ENCODE measurements at places on chromosomes 11 and 22. TPM values are rescaled to one million over a fixed set of nuclear protein-coding genes. Genes with fewer than 3 reads are reported as not detected.

- DNase-seq: no peak
Measured at GRCh38 chr11:1774886-1775285, 11.2 kb upstream of the CTSD start.

DNA sequence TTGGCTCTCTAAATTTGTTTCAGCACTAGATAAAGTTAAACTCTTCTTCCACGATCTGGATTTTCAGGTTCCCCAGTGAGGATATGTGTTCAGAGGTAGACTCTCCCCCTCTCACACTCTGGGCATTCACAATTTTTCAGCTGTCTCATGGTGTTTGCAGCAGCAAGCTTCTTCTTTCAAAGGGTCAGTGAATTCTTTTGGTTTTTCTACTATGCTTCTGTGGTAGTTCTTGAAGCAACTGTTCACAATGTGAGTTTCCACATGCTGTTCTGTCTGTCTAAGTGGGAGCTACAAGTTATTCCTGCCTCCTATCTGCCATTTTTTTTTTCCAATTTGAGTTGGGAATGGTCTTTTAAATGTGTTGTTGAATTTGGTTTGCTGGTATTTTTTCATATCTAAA, 25.4 kb downstream of the CNTF start:
- DNase-seq: no peak

DNA sequence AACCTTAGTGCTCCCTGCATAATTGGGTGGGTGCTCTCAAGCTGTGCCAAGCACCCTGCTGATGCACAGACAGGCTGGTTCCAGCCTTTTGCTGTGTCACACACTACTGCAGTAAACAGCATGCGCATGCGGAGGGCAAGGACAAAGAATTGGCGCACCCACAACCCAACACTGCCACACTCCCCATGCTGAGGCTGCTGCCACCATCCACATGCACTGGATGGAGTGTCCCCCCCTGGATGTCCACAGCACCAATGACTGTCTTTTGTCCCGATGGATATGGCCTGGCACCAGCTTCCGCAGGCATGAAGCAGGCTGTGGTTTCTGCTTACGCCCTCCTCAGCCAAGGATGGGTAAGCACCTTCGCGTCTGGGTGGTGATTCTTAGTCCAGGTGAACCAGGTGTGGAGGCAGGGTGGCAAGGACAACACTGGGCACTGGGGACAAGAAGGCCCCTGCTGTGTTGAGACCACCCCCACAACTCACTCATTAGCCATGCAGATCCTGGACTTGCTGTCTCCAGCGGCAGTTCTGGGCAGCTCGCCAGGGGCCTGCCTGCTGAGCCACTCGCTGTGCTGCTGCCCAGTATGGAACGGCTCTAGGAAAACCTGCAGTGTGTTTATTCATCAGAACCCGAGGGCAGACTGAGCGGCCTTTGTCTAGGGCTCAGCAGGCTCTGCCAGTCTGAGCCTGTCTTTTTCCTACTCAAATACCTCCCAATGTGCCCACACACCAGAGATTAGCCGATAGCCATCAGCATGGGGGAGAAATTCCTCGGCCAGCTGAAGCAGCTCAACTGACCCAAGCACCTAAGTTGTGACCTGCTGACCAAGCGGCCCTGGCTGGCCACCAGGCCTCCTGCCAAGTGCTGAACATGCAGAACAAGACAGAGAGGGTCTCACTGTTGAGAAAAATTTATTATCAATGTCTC, 8.2 kb upstream of the NAP1L4 start:
- peak; percentile 69 for DNase-seq

USP2 gene
- 3.0 TPM for total RNA-seq

PEX26 gene
- 35.5 TPM for total RNA-seq

CSNK1E gene
- total RNA-seq: 115 TPM

- no peak for DNase-seq
Measured at GRCh38 chr11:69272055-69272454, 21.9 kb upstream of the MYEOV start.

CACNA1I gene
- 0.32 TPM for total RNA-seq

DNA sequence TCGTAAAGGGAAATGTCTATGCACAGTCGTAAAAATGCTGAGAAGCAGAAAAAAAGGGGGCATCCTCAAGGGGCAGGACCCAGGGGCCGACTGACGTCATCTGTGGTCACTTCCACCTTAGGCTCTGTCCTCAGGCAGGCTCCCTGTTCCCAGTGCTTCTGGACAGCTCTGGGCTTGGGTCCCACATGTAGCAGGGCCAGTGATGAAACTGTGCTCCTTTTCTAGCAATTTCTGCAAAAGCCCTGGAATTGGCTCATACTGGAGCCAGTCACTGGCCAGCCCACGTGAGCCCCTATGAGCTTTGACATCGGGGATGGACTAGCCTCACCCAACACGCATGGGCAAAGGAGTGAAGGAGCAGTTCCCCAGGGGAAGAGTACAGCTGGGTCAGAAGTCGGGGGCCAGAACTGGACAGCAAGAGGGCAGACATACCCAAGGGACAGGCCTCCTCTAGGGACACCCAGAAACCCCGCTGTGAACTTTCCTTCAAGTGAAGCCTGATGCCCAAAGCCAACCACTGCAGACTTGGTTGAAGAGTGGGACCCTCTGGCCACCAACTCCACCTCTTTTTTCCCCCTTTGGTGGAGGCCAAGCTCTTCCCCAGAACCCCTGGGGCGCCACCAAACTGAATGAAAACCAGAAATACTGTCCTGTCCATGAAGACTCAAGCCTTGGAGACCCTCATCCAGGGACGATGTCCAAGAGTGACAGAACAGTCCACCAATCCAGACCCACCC, 1349.0 kb downstream of the BRD1 start:
- no peak for DNase-seq

DNA sequence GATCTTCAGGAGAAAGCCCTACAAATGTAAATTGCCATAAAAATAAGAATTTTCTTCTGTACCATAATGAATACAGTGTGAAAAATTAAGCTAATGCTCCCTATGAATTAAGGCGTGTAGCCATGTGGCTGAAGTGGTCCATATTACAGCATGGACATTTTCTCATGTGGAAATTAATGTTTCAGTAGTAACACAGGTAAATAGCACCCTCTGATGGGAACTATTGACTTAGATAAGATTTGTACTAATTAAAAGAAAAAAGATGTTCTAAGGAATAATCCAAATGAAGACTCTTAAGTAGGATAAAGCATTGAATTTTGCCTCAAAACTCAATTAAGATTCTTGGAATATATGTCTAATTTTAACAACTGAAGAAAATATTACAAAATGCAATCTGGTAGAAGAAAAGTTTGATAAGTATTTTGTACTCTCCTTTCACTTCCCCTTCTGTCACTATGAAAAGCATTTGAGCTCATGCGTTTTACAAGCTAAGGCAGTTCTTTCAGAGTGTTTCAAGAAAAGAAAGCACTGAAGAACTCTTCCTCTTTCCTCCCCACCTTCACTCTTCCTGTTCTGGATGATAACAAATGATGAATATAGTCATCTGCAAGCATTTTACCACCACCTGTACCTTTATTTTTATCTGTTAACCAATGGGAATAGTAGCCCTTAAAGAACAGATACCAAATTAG, 9.9 kb upstream of the OR8D2 start:
- no peak for DNase-seq

DNA sequence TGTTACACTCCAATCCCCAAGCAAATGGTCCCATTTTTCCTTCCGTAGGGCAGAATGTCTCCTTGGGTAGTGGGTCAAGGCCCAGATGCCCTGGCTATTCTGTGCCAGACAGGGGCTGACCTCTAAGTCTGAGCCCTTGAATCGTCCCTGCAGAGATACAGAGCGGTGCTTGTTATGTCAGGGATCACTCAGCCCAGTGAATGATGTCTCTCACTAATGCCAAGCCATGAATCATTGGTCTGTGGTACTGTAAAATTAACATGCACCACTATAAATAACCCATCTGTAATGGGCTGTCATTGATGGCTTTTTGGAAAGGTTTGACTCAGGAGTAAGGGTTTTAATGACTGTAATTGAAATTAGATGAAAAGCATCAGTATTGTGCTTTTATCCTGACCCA, 35.3 kb upstream of the KIRREL3 start:
- DNase-seq: no peak

OR5L1 gene
- not detected for total RNA-seq

OR5A1 gene
- not detected for total RNA-seq

MUC6 gene
- not detected for total RNA-seq

KBTBD3 gene
- 10.8 TPM for total RNA-seq

DNA sequence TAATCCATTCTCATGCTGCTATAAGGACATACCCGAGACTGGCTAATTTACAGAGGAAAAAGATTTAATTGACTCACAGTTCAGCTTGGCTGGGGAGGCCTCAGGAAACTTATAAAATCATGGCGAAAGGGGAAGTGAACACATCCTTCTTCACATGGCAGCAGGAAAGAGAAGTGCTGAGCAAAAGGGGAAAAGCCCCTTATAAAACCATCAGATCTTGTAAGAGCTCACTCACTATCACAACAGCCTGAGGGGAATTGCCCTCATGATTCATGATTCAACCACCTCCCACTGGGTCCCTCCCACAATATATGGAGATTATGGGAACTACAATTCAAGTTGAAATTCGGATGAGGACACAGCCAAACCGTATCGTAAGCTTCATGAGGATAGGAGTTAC, 3.8 kb upstream of the CYB5R2 start:
- DNase-seq: no peak

- no peak for DNase-seq
Measured at GRCh38 chr11:85627332-85627997, at the start of gene DLG2. Gene DLG2 (minus strand): TSS chr11:85627344.

DNA sequence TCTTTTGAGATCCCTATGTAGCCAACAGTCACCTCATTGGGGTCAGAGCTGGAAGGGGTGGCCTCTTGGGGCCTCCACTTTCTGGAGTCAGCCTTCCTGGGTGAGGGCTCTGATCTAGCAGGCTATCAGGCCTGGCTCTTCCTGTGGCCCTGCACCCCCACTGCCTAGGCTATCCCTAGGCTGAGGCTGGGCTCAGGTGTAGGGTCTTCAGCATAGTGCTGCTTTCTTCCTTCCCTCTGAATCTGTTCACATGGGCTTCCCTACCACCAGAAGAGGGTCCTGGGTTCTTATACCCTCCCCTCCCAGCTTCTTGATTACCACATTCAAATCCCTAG, 456 bp upstream of the SPI1 start:
- DNase-seq: no peak

DNA sequence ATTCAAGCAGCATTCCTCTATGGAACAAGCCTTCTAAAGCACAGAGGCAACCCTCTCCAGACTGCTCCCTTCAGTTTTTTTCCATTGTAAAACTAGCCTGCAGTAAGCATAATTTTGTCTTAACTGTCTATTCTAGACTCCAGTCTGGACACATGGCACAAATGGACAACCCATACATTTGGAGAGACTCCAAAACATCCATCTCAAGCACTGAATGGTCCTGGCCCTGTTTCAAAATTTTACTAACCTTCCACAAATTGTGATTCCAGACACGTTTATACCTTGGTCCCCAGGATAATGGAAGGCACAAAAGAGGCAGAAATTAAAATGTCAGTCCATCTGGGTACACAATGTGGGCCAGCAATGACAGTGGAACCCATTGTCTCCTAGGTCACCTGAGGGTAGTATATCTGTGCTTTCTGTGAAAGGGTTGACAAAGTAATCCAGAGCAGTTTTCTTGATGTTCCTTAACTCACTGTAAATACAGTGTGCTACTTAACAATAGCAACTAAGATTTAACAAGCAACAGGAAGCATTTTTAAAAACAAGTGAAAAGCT, 16.2 kb upstream of the SESN3 start:
- DNase-seq: no peak

Data from upper lobe of right lung (tissue), 1 donor.